ENCODE measurements at places on chromosomes 4 and X. TPM values are rescaled to one million over a fixed set of nuclear protein-coding genes. Genes with fewer than 3 reads are reported as not detected.

Gene MTM1
- total RNA-seq: 8.7 TPM

Gene TRIM61
- total RNA-seq: 0.38 TPM

Gene USP51
- 5.5 TPM for total RNA-seq

Gene PCGF3
- 49.0 TPM for total RNA-seq

Gene GLRB
- 1.9 TPM for total RNA-seq

Gene GPM6B
- total RNA-seq: 95.4 TPM

Gene GLUD2
- total RNA-seq: 1.5 TPM

Gene PNCK
- 5.4 TPM for total RNA-seq

Gene CXorf49B
- not detected for total RNA-seq

Gene RASGEF1B
- total RNA-seq: 5.3 TPM

Gene EMCN
- total RNA-seq: not detected

Gene KIAA1210
- total RNA-seq: not detected

Gene TFE3
- 83.8 TPM for total RNA-seq

Gene MCTS1
- total RNA-seq: 34.4 TPM

Gene SOX3
- 23.3 TPM for total RNA-seq

Gene PABPC5
- total RNA-seq: 3.1 TPM

Gene VCX2
- total RNA-seq: not detected

Gene TAF7L
- not detected for total RNA-seq

Gene GAGE12H
- not detected for total RNA-seq

Gene TEC
- 8.3 TPM for total RNA-seq

Gene CNKSR2
- 40.9 TPM for total RNA-seq

Gene ANXA3
- 23.8 TPM for total RNA-seq

Gene DRP2
- total RNA-seq: 0.39 TPM

Gene VCX
- total RNA-seq: not detected

Gene PPEF2
- 0.58 TPM for total RNA-seq

Gene PNMA6A
- total RNA-seq: 7.1 TPM

Gene PCDH19
- 0.89 TPM for total RNA-seq

Gene ADGRA3
- total RNA-seq: 75.3 TPM

Gene TEX13B
- total RNA-seq: not detected

Gene TRPC5OS
- not detected for total RNA-seq

Gene PAK3
- total RNA-seq: 5.0 TPM

Gene MND1
- 26.2 TPM for total RNA-seq

Gene NAA11
- not detected for total RNA-seq

Gene ANAPC4
- 46.2 TPM for total RNA-seq

Gene SPARCL1
- 1.5 TPM for total RNA-seq

Gene UGT2A1
- not detected for total RNA-seq

Gene AMOT
- total RNA-seq: 5.4 TPM

Gene CASP3
- total RNA-seq: 84.4 TPM

Gene ASB11
- total RNA-seq: not detected

Gene EXOC1L
- total RNA-seq: not detected

Gene GAB3
- 0.50 TPM for total RNA-seq

Gene ARMCX5
- 8.9 TPM for total RNA-seq

Gene CXCL1
- 1.9 TPM for total RNA-seq

Gene GBA3
- total RNA-seq: not detected

Gene SMIM9
- total RNA-seq: not detected

Gene STATH
- total RNA-seq: not detected

Gene FRMPD4
- 2.4 TPM for total RNA-seq

Gene MAMLD1
- total RNA-seq: 0.21 TPM

Gene MAOB
- total RNA-seq: 1.0 TPM

Gene CENPVL1
- 5.2 TPM for total RNA-seq

Gene TBC1D25
- total RNA-seq: 4.5 TPM

Gene CPZ
- total RNA-seq: 43.1 TPM

Gene HPGDS
- total RNA-seq: not detected

Gene TASL
- not detected for total RNA-seq
